ENCODE measurements at places on chromosomes 5 and 9.
A peak's percentile ranks its signal among the peaks of the same experiment; 100 is the strongest.

- DNase-seq: no peak
Observed at GRCh38 chr5:81245871-81246235, 12.7 kb downstream of the CKMT2 start.

GRCh38 chr5:90940227-90940995 is 381.8 kb downstream of the ADGRV1 start:
- DNase-seq: peak; percentile 19

DNA sequence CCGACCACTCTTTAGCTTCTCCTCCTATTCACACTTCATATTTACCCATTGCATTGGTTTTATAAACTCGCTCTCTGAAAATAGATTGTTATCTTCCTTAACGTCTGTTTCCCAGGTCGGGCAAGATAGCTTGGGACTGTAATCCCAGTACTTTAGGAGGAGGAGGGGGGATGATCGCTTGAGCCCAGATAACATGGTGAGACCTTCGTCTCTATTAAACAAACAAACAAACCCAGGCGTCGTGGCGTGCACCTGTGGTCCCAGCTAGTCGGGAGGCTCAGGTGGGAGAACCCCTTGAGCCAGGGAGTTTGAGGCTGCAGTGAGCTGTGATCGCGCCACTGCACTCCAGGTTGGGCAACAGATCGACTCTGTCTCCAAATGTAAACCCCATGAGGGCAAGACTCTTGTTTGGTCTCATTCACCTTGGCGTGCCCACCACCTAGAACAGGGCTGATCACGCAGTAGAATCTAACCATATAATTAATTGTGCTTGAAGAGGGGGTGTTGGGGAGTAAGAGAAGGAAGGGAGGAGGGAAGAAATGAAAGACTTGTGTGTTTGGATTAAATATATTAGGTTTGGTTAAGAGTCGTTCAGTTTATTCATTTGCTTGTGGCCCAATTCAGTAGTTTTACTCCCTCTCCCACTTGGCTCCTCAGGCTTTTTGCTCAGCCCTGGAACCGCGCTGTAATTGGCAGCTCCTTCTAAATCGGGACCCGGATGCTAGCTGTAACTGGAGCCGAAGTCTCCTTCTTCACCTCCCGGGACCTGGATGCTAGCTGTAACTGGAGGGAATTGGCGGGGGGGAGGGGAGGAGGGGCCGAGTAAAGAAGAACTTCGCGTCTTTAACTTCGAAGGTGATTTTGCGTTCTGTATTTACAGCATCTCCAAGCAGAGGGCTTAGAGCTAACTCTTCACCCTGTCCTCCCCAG is 24.9 kb downstream of the CDKN2A start:
- no peak for DNase-seq

- no peak for DNase-seq
Observed at GRCh38 chr5:139634541-139634940, 13.6 kb upstream of the CXXC5 start.

DNA sequence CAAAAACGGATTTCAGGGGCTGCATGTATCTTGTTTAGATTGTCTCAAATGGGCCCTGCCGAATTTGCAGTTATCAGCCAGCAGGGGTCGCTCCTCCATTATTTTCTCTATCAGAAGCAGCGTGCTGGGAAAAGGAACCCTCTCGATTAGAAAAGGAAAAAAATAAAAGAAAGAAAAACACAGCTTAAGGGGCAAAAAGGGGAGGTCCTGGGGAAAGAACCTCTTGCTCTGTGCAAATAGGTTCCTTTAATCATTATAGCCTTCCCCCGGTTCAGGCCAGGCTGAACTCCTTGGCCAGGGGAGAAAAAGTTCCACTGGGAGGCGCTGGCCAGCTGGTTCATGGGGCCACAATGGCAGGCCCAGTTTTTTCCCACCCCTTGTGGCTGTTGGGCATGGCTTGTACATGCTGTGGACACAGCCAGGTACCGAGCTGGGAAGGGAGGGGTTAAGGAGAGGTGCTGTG is 25.0 kb upstream of the CAPSL start:
- DNase-seq: no peak

DNA sequence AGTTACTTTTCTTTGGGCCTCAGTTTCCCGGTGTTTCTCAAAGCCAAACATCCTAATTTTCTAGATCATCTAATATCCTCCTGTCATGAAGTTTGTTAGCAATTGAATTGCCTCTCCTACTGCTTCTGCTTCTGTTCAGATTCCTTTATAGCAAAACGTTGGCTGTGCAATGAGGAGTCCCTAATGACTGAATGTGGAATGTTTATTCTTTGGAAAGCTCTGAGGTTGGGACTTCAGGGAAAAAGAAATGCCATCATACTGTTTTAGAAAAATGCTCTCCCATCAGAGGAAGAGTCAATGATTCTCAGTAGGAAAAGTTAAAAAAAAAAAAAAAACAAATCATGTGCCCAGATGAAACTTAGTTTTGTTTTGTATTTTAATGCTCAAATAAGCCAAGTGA is 268.7 kb upstream of the PAPPA start:
- no peak for DNase-seq

DNA sequence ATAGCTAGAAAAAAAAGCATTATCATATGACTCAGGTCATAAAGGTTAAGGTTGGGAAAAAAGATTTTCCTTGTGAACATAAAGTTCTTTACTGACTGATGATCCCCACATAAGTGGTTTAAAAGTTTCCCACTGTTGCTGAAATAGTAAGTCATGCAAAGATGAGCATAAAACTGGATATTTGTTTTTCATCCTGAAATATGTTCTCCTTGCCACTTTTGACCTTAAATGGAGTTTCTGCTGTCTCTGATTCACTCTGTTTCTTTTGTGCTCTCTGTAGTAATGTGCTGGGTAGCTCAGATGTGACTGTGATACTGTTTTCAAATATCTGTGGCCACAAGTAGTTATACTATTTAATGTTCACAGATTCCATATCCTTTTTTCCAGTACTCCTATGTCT is 162.5 kb upstream of the GAS1 start:
- DNase-seq: no peak

- no peak for DNase-seq
Observed at GRCh38 chr5:79955941-79956670, 35.0 kb downstream of the MTX3 start.

GRCh38 chr9:113823421-113823820 is 52.7 kb upstream of the ZNF618 start:
- DNase-seq: no peak
